ENCODE measurements at places on chromosomes 5 and 9. TPM values are rescaled to one million over a fixed set of nuclear protein-coding genes. Genes with fewer than 3 reads are reported as not detected.
A peak's percentile ranks its signal among the peaks of the same experiment; 100 is the strongest.

- no peak for DNase-seq
These were observed 129.9 kb upstream of the RGMB start for GRCh38 chr5:98643569-98643968.

Gene SLC6A7
- polyA plus RNA-seq: not detected

- DNase-seq: no peak
These were observed 2.0 kb upstream of the RNF14 start for GRCh38 chr5:141966963-141967333.

Gene KDM3B
- 15.6 TPM for polyA plus RNA-seq

GRCh38 chr5:159095151-159095721, 4.5 kb downstream of the EBF1 start:
- no peak for DNase-seq

- no peak for DNase-seq
These were observed 66.4 kb upstream of the RUSC2 start for GRCh38 chr9:35423499-35423898.

Gene FAT2
- 16.8 TPM for polyA plus RNA-seq

- no peak for DNase-seq
These were observed 72.8 kb downstream of the STARD4 start for GRCh38 chr5:111439473-111440075.

DNA sequence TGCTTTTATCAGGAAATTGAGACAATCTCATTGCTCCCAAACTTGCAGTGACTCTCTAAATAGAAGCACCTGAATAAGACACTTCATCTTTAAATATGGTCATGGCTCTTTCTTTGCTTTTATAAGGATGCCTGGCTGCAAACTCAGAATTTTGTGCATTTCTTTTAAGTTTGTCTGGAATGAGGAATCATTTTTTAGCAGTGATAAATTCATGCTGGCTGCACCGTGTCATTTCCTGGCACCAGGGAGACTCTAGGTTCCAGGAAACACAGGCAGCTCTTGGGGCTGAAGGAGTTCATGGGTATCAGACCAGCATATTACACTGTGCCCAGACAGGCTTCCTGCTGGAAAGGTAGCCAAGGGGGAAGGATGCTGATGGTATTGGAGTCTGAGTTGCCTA, 109.9 kb downstream of the NUDT12 start:
- DNase-seq: no peak

Gene PPP3R2
- polyA plus RNA-seq: not detected

GRCh38 chr5:7779019-7780005, 71.6 kb downstream of the CFAP90 start:
- DNase-seq: no peak

DNA sequence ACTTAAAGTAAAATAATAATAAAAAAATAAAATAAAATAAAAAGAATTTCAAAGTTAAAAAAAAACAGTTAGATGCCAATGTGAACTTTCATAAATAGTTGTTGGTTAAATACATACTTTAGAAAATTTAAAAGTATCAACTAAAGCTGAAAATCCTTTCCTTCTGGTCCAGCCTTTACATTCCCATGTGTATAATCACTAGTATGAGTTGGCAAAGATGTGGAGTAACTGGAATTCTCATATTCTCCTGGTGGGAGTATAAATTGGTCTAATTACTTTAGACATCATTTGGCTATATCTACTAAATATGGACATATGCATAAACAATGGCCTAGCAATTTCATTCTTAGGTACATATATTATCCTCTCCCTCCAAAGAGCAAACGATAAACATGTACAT, 619.9 kb downstream of the PTPRD start:
- DNase-seq: no peak

DNA sequence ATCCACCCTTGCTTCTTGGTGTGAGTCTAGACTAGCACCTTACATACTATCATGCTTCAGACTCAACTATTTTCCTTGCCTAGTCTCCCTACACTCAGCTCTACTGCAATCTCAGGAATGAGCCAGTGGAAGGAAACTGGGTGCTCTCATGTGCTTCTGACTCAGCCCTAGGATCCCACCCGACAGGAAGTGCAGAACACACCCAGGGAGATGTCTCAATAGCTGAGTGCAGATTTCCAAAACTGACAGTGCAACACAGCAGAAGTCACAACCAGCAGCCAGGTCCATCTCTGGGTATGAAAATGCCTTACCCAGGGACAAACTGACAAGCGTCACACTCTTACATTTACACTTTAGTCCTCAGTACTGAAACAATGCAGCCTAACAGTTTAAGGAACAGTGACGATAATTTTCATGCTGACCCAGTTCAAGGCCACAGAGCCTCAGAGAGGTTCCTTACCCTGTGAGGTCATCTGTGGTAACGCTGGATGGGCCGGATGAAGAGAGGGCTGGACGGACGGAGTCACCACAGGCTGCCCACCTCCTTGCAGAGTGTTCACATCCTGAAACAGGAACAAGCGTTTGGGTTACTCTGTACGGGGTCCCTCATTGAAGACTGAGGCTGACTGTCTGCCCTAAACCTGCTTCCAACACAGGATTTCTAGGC, 33.0 kb downstream of the FKBP15 start:
- no peak for DNase-seq

DNA sequence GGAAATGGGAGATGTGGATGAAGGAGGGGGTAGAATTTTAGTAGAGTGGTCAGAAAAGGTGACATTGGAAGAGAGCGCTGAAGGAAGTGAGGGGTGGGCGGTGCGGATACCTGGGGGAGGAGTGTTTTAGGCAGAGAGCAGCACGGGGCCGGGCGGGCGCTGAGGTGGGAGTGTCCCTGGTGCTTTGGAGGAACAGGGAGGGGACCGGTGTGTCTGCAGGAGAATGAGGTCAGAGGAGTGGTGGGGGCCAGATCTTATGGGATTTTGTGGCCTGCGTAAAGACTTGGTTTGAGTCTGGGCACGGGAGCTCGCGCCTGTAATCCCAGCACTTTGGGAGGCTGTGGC, 5.8 kb upstream of the PSD2 start:
- DNase-seq: no peak

DNA sequence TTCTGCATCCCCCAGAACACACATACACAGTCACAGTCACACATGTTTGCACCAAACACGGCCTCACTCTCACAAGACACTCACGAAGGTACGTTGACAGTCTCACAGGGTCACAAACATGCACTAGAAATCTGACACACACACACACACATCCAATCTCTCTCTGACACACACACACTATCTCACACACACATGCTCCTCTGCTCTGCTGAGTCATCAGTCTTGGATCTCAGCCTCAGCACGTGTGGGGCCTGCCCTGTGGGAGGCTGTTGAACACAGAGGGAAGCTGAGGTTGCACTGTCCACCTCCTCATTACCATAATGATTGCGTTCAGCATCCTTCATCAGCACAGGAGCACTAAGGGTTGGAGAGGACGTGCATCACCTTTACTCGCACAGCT, 188.8 kb downstream of the MTRR start:
- no peak for DNase-seq

DNA sequence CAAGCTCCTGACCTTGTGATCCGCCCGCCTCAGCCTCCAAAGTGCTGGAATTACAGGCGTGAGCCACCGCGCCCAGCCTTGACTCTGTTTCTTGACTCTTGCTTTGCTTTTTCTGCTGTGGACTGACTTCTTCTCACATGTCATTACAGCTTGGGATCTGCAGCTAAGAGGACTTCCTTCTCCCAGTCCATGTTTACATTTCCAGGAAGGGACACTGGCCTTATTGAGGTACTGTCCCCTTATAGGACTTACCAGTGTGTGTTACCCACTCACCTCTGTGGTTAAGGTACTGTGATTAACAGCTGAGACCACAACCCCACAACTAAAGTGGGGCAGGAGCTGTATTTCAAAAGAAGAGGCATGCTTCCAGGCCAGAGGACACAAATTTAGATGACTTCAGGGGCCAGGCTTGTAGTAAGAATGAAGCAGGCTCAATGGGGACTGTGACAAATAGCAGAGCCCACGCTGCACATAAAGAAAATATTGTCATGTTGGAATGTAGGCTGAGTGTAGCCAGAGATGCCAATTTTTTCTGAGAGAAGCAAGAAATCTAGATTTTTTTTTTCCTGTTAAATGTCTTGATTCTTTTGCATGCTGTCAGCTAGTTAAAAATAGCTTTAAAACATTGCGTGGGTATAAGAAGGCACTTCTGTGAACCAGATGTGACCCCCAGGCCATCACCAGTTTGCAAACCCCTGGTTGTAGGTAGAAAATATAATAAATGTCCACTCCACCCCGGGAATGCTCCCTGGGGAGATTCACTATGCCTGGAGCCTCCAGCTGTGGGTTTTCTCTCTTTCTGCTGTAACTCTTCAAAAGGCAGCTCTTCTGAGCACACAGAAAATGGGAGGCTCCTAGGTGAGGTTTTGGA, 75.0 kb downstream of the PTPDC1 start:
- DNase-seq: no peak

Gene GABRA1
- 0.75 TPM for polyA plus RNA-seq

Gene SHISAL2B
- polyA plus RNA-seq: not detected

Gene CA9
- polyA plus RNA-seq: 115 TPM

Gene C9orf50
- polyA plus RNA-seq: not detected

Gene SV2C
- 0.13 TPM for polyA plus RNA-seq

Gene GRXCR2
- not detected for polyA plus RNA-seq

DNA sequence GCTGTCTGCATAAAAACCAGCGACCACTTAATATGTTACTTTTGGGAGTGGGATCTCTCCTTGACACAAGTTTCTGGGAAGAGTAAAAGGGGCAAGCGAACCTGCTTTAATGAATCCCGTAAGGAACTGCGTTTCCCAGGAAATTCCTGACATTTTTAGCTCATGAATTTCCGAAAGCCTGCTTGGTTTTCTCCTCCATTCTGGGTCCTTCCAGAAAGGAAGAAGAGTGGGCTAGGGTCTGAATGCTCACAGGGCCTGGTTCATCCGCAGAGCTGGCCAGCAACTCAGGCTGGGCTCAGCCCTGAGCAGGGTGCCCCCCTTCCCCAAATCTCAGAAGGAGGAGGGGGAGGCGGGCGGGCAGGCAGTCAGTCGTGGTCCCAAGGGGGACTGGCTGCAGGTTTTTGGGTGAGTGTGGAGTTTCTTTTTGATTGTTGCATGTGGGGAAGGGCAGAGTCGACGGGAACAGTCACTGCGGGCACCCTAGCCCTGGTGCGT, 1.2 kb upstream of the PURA start:
- DNase-seq: no peak

DNA sequence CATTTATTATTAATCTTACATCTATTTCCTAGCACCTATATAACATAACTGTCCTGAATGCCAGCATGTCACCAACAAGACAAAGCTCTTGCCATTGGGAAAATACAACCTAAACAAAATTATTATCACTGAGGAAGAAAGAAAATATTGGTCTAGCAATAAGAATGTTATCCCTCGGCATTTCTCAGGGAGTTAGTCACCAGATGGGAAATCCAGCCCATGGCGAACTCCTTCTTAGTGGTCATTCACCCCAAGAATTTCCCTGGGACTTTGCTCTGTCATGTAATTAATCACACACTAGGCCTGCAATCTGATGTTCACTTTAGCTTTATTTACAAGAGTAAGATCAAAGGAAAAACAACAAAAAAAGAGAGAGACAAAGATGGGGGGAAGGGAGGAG, 56.1 kb upstream of the TAS2R1 start:
- DNase-seq: no peak

DNA sequence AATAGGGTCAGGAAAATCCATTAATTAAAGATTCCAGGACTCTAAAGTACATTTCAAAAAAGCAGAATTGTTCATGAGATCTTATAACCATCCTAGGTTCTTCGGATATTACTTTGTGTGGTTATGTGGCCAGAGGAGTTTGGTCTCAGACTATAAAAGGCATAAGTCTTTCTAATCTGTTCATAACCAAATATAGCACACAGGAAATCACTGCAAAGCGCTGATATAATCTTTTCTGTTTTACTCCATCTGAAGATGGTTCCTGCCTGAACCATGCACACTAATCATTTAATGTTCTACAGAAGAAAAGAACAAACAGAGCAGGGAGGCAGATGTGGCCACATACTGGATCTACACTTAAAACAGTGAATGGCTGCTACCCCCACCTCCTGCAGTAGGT, 182.8 kb downstream of the SEMA5A start:
- DNase-seq: no peak

GRCh38 chr9:7799944-7800285, 337 bp upstream of the DMAC1 start:
- DNase-seq: no peak

GRCh38 chr5:15499528-15500324, at the start of gene FBXL7:
FBXL7 (plus strand) TSS chr5:15500180.
- peak; percentile 90 for DNase-seq

Gene INIP
- 11.4 TPM for polyA plus RNA-seq

DNA sequence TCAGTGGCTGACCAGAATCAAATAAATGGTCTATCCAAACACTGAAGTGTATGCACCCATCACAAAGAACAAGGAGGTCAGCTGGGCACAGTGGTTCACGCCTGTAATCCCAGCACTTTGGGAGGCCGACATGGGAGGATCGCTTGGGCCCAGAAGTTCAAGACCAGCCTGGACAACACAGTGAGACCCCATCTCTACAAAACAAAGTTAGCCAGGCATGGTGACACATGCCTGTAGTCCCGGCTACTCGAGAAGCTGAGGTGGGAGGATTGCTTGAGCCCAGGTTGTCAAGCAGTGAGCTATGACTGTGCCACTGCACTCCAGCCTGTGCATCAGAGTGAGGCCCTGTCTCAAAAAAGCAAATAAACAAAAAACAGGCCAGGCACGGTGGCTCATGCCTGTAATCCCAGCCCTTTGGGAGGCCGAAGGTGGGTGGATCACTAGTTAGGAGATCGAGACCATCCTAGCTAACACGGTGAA, 40.5 kb downstream of the SEMA4D start:
- no peak for DNase-seq

Gene LCN9
- not detected for polyA plus RNA-seq

Gene IFNB1
- not detected for polyA plus RNA-seq

GRCh38 chr5:115766608-115767007, 49.9 kb downstream of the CDO1 start:
- DNase-seq: no peak

DNA sequence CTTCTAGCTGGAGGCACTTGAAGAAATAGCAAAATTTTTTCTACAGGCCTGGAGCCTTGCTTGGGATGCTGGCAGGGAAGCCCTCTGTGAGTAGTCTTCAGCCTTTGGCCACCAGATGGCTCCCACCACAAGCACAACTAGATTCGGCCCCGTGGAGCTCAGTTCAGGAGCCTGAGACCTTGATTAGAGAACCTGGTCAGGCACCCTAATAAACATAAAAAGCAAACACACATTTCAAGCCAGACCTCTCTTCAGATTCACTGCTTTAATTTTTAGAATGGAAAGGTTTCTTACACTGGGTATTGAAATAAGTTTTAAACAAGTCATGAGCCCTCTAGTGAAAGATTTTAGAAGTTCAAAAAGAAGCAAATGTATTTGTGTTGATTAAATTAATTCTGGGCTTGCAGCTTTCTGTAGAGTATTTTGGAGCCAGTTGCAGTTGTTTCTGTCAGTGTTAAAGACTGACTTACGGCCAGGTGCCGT, 41.4 kb downstream of the GLRX start:
- peak; percentile 93 for DNase-seq
